ENCODE measurements at places on chromosomes 11 and 22. TPM values are rescaled to one million over a fixed set of nuclear protein-coding genes. Genes with fewer than 3 reads are reported as not detected.

EIF4G2 gene
- polyA plus RNA-seq, result 530 TPM

OR56A1 gene
- polyA plus RNA-seq, result not detected

AQP11 gene
- polyA plus RNA-seq, result 0.48 TPM

APOA4 gene
- not detected for polyA plus RNA-seq

C22orf42 gene
- not detected for polyA plus RNA-seq

CTTN gene
- 0.74 TPM for polyA plus RNA-seq

All from IgD-negative memory B cell (primary cell).